ENCODE measurements at places on chromosomes 5 and 9.

GRCh38 chr9:121810489-121810888, 159.1 kb downstream of the DAB2IP start:
- DNase-seq: no peak

GRCh38 chr5:126301056-126301455, 122.2 kb upstream of the GRAMD2B start:
- no peak for DNase-seq

DNA sequence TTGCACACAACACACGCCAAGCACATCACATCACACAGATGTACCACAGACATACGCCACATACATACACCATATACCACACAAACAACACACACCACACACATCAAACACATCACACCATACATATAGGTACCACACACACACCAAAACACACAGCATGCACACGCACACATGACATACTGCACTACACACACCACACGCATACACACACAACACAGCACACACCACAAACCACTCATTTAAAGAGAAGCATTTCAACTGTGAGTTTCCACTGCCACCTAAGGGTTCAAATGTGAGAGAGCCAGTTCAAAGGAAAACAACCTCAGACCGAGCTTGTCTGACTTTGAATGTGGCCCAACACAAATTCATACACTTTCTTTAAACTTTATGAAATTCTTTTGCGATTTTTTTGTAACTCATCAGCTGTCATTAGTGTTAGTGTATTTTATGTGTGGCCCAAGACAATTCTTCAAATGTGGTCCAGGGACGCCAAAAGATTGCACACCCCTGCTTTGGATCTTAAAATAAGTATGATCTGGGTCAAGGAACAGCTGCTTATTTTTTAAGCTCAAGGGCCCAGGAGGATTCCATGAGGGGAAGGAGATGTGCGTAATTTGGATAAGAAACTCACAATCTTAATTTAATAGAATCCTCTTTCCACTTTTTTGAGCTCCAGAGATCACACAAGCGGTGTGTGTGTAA, 494.6 kb downstream of the GADD45G start:
- DNase-seq: no peak

DNA sequence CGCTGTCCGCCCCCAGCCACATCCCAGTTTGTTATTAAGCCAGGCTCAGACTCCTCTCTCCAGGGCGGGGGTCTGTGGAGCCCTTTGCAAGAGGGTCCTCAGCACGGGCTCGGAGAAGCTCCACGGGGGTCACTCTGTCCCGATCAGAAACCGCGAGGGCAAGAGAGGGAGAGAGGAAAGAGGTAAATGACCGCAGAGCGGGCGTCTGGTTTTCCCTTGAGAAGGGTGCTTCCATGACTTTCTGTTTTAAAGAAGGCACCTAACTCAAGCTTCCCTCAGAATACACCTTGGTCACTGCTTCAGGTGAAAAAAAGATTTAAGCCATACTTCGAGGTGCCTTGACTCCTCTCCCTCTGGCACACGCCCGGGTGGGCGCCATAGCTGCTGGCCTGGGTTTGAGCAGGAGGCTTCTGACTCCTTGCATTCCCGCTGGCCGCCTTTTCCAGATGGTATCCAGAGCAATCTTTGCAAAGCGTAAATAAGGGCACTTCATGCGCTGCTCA, 5.8 kb upstream of the TERT start:
- no peak for DNase-seq

GRCh38 chr5:72505539-72506157, 1.6 kb downstream of the ZNF366 start:
- DNase-seq: no peak

DNA sequence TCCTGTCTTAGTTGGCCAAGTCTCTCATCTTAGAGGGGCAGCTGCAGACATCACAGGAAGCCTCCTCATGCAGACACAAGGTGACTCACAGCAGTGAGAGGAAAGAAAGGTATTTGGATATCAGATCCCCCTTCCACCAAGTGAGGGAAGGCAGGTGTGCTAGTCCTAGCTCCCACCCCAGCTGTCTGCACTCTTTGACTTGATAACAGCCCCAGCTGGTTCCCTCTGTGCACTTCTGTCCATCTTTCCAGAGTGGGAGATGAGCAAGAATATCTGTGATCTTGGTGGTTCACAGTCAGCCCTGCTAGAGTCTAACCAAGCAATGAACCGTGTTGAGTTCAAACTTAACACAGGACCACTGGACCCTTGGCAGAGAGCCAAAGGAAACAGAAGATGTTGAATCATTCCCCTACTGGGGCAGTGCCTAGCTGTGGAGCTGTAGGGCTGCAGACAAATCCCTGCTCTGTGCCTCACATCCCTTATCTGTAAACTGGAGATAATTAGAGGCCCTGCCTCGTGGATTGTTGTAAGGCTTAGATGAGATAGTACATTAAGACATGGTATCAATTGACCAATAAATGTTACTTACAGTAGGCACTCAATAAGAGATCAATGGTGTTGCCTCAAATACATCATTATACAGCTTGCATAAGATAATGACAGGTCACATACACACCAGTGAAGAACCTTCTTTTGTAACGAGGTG, 39.1 kb downstream of the SH3RF2 start:
- no peak for DNase-seq

GRCh38 chr9:133043449-133044035, 12.7 kb downstream of the GTF3C5 start:
- no peak for DNase-seq
